ENCODE measurements at places on chromosomes 7 and 10.

- H3K4me1 ChIP-seq = peaks cover 8% of the 10 kb centered on the region
- no peaks in the 10 kb centered on the region for H3K27me3 ChIP-seq
- H3K4me3 ChIP-seq = no peak overlapping the region
- DNase-seq = no peak
- no peaks in the 10 kb centered on the region for H3K36me3 ChIP-seq
These were observed 142.2 kb upstream of the CDCA7L start for GRCh38 chr7:22087861-22088260.

GRCh38 chr7:155603205-155603857, 41.1 kb upstream of the RBM33 start:
- no peak for DNase-seq
- no peaks in the 10 kb centered on the region for H3K4me1 ChIP-seq
- no peaks in the 10 kb centered on the region for H3K36me3 ChIP-seq
- H3K27me3 ChIP-seq = no peaks in the 10 kb centered on the region
- H3K27ac ChIP-seq = no peak overlapping the region

DNA sequence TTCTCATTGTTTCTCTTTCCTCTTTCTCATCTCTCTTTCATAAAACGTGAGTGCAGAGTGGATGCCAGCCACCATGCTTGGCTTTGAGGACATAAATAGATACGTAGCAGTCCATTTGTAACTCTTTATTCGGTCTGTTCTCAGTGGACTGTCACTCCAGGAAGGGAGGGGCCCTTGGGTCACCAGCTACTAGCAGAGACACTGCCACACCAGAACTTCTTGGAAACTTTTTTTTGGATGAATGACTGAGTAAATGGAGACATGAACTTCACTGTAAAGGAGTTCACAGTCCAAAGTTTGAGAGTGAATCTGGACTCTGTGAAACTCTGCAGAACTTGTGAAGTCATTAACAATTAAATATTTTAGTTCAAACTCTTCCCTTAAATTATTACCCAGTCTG, 20.2 kb downstream of the CHN2 start:
- DNase-seq = no peak
- no peaks in the 10 kb centered on the region for H3K27me3 ChIP-seq
- no peaks in the 10 kb centered on the region for H3K36me3 ChIP-seq
- no peak overlapping the region for H3K4me3 ChIP-seq
- no peaks in the 10 kb centered on the region for H3K4me1 ChIP-seq
- H3K27ac ChIP-seq = no peak overlapping the region

GRCh38 chr10:31948021-31948420, 19.4 kb upstream of the ARHGAP12 start:
- no peaks in the 10 kb centered on the region for H3K27me3 ChIP-seq
- peaks cover 25% of the 10 kb centered on the region for H3K4me1 ChIP-seq
- no peaks in the 10 kb centered on the region for H3K36me3 ChIP-seq
- peak overlapping the region; percentile 35 for H3K27ac ChIP-seq
- H3K4me3 ChIP-seq = no peak overlapping the region

DNA sequence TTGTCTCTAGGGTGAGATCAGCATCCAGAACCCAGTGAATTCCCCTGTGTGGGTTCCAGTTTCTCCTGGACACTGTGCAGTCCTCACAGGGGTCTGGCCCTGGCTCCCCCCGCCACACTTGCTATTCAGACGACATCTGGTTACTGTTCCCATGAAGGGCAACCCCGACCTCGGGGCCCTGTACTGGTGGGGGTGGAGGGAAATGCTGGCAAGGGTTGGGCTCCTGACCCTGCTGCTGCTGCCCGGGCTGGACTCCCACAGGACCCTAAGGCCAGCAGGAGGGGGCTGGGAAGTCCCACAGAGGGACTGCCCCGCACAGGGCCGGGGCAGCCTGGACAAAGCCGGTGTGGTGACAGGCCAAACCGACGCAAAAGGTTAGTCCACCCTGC, 768 bp upstream of the CPA1 start:
- no peak overlapping the region for H3K27ac ChIP-seq
- no peak for DNase-seq
- H3K36me3 ChIP-seq = no peaks in the 10 kb centered on the region
- no peaks in the 10 kb centered on the region for H3K27me3 ChIP-seq

DNA sequence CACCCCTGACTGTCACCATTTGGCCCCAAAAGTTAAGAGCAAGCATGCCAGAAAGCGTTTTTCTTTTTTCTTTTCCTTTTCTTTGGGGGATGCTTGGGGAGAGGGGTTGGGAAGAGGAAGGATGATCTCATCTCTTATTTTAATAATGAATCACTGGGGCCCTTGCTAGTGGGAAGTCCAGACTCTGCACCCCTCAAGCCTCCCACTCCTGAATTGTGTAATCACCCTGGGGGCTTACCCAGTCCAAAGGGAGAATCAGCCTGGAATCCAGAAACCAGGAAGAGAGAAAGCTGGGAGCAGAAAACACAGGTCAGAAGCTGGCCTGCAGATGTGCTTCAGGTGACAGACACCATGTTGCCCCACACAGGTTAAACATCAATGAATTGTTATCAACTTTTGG, 14.7 kb upstream of the HABP2 start:
- H3K4me1 ChIP-seq = no peaks in the 10 kb centered on the region
- no peaks in the 10 kb centered on the region for H3K27me3 ChIP-seq
- no peak overlapping the region for H3K27ac ChIP-seq
- no peak for DNase-seq
- no peak overlapping the region for H3K4me3 ChIP-seq

GRCh38 chr7:103487419-103487818, 41.4 kb upstream of the SLC26A5 start:
- H3K27ac ChIP-seq = no peak overlapping the region
- H3K4me1 ChIP-seq = no peaks in the 10 kb centered on the region
- H3K4me3 ChIP-seq = no peak overlapping the region
- H3K27me3 ChIP-seq = peaks cover 5% of the 10 kb centered on the region

GRCh38 chr10:101903827-101904550, 60.4 kb upstream of the KCNIP2 start:
- H3K4me1 ChIP-seq = no peaks in the 10 kb centered on the region
- no peak overlapping the region for H3K4me3 ChIP-seq
- H3K27me3 ChIP-seq = no peaks in the 10 kb centered on the region

GRCh38 chr7:18566829-18567228, 71.3 kb downstream of the HDAC9 start:
- DNase-seq = no peak
- no peak overlapping the region for H3K27ac ChIP-seq
- H3K4me1 ChIP-seq = no peaks in the 10 kb centered on the region
- H3K27me3 ChIP-seq = no peaks in the 10 kb centered on the region

- H3K27me3 ChIP-seq = no peaks in the 10 kb centered on the region
- H3K4me3 ChIP-seq = no peak overlapping the region
- peaks cover 64% of the 10 kb centered on the region for H3K4me1 ChIP-seq
These were observed 45.9 kb downstream of the HIPK2 start for GRCh38 chr7:139731802-139732470.

GRCh38 chr10:48400129-48400849, 93.8 kb downstream of the MAPK8 start:
- peak overlapping the region; percentile 64 for H3K27ac ChIP-seq
- H3K4me3 ChIP-seq = no peak overlapping the region
- no peaks in the 10 kb centered on the region for H3K27me3 ChIP-seq
- DNase-seq = no peak
- H3K36me3 ChIP-seq = peaks cover 3% of the 10 kb centered on the region
